ENCODE measurements at places on chromosomes 13 and 19.

DNA sequence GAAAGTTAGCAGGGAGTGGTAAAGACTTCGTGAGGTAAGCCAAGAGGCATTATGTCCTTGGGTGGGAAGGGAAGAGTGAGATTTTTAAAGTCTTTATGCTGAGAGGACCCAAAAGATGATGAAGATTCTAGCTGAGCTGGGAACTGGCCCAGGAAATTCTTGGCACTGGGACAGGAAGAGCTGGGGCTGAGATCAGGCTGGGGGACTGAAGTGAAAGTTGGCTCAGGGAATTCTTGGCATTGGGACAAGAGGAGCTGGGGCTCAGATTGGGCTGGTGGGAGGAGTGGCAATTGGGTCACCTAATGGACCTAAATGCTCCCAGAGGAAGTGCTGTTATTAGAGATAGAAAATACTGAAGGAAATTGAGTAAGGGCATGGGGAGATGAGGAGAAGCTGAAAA, 8.8 kb downstream of the SCEL start:
- DNase-seq: no peak

- no peak for DNase-seq
These were observed 146.2 kb downstream of the UGGT2 start for GRCh38 chr13:95906999-95907398.

DNA sequence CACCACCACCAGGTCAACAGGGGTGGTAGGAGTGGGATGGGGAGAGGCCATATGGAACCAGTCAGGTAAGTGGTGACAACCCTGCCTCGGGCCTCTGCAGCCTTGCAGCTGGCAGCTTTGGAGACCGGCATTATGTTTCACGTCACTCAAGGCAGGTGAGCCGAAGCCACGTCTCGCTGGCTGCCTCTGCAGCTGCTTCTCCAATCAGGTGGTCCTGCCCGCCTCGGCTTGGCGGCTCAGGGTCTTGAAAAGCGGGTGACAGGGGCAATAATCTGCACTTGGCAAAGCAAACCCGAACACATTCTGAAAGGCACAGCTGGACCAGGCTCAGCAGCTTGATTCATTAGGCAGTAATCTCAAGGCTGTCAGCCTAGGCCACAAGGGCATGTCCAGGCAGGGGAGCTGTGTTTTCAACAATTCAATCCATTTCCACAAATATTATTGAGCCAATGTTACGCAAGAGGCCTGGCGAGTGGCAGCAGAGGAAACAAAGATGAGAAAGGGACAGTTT, 77.4 kb upstream of the PCDH8 start:
- no peak for DNase-seq

DNA sequence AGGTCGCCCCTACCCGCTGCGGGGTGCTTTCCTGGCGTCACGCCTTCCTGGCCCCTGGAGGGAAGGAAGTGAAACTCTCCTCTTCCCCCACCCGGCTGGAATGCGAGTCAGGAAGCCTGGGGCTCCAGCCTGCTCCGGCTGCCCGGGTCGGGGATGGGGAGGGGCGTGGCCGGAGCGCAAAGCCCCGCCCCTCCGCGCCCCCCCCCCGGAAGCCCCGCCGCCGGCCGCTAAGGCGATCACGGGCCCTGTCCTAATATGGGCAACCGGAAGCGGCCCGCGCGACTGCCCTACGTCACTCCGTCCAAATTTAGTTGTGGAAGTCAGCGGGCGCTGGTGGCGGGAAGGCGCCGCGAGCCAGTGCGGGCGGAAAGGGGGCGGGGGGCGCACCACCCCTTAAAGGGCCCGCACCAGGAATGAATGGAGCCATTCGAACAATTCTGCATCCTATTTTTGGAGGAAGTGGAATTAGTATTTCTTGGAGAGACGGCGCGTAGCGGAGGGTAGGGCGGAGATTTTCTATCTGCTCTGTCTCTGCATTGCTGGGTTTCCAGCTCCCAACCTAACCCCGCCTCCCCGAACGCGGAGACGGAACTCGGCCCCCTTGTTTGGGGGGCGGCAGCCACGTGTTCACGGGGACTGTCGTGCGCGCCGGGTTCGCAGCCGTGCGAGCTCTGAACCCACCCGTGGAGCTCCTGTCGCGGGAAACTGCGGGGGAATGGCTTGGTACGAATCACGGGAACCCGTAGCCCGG, 1.6 kb downstream of the IER2 start:
- peak; percentile 97 for DNase-seq

GRCh38 chr19:40702337-40703012, 12.0 kb upstream of the NUMBL start:
- no peak for DNase-seq

- no peak for DNase-seq
These were observed 149.2 kb upstream of the RNF113B start for GRCh38 chr13:98326291-98326690.

DNA sequence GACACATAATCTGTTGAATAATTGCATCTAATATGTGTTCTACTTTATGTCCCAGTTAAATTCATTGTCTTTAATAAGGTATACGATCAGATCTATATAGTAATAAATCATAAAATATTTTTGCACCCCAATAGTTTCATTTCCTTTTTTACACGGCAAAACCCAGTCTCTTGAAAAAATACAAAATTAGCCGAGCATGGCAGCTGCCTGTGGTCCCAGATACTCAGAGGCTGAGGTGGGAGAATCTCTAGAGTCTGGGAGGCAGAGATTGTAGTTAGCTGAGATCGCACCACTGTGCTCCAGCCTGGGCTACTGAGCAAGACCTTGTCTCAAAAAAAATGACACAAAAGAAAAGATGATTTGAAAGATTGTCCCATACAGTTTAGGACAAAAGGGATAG, 52.3 kb upstream of the PARP4 start:
- no peak for DNase-seq

DNA sequence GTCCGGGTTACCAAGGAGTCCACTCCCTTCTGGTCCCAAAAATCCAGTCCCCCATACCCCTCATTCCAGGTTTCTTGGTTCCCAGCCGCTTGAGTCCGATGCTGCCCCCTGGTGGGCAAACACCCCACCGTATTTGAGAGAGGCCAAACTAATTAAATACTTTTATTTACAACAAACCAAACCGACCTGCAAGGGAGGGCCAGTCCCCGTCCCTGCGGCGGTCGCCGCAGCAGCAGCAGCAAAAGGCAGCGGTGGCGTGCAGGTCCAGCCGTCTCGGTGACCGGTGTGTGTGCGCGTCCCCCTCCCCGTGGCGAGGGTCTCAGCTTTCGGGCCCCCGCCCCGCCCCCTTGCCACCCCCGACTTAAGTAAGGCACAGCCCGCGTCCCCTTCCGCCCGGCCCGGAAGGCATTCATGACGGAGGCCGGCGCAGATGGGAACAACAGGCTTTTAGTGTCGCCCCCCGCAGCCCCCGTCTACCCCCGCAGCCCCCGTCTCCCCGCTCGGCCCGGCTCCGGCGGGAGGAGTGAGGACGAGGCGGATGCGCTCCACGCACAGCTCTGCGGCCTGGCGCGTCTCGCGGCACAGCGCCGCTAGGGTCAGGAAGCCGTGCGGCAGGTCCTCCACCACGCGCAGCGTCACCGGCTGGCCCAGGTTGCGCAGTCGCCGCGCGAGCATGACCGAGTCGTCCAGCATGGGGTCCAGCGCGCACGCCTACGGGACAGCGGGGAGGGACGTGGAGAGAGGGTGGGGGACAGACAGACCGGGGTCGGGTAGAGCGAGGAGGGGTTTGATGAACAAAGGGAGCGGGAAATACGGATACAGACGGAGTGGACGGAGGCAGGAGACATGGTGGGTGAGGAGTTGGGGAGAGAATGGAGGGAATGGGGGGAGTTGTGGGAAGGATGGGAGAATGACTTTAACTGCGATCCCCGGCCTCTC, 11.5 kb upstream of the CNFN start:
- peak; percentile 66 for DNase-seq

GRCh38 chr19:3359015-3359918, 7.1 kb upstream of the NFIC start:
- peak; percentile 71 for DNase-seq

- no peak for DNase-seq
These were observed 15.2 kb upstream of the ZNF543 start for GRCh38 chr19:57305056-57305455.

DNA sequence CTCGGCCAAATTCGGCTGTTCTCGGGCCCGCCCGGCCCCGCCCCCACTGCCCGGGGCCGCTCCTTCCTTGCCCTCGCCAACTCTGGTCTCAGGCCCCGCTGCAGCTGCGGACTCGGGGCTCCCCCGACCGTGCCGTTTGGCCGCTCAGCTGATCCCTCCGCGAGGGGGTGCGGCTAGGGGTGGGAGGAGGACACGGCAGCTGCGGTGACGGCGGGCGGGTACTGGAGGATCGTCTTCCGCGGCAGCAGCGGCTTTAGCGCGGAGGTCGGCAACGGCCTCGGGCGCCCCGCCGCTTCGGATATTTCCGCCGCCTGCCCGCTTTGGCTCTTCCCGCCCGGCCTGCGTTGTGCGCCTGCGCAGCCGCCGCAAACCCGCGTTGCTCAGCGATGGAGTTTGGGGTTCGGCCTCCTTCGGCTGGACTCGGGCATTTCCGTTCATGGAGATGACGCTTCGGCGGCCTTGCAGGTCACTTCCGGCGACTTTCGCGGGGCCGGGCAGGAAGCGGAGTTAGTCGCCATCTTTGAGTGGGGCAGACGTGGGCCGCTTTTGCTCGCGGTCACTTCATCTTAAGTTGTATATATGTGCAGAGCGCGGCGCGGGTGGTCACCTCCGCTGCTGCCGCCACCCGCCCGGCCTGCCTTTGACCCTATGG, 338 bp upstream of the UBE2M start:
- DNase-seq: peak; percentile 100

All from CD4-positive, alpha-beta T cell treated with Interleukin-6 at 100 ng/mL for 8 hours (primary cell).